Urinary bladder (tissue), 4 donors: ENCODE measurements at places on chromosomes 5 and 9. TPM values are rescaled to one million over a fixed set of nuclear protein-coding genes. Genes with fewer than 3 reads are reported as not detected.

- DNase-seq: no peak
Measured at GRCh38 chr5:14502294-14502690, 79.3 kb upstream of the OTULINL start.

GRCh38 chr5:60687927-60688720 is 11.8 kb downstream of the DEPDC1B start:
- no peak for DNase-seq

GRCh38 chr5:1749346-1750124 is 50.1 kb downstream of the MRPL36 start:
- DNase-seq: no peak

DNA sequence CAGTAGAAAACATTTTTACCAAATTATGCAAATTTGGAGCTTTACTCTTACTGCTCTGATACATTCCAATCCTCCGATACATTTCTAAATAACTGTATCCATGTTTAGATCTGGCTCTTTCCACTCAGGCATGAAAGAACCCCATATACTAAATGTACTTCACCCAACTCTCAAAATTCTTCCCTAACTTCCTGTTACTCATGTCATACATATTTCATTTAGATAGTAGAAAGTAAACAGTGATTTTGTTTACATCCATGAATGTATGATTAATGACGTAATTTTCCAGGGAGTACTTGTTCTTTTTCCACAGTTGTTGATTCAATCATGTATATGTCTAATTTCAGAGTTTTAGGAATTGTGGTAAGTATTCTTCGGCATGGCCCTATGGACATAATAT is 1426.5 kb upstream of the C9orf72 start:
- DNase-seq: no peak

GRCh38 chr5:39395521-39395920 is 29.3 kb downstream of the DAB2 start:
- DNase-seq: no peak

DNA sequence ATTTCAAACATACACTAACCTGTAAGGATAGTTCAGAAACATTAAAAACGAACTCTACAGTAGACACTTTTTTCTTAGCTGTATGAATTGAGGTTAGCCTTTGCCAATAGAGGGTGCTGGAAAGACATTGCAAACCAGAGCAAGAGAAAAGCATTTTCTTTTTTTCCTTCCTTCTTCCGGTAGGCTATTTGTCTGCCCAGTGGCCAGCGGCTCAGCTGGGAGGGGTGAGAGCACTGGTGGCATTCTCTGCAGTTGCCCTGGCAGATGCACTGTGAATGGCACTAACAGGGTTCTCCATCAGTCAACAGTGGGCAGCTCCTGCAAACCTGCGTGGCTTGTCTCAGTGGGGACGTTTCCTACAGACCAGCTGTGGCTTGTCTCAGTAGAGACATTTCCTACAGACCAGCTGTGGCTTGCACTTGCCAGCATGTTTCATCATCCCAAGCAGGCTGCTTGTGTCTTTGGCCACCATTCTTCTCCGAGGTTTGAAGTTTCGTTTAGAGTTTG is 984.5 kb upstream of the CDH18 start:
- DNase-seq: peak; percentile 13

The TERT gene
- total RNA-seq: not detected

The PRXL2C gene
- total RNA-seq: 19.7 TPM
